Activated T-cell treated with anti-CD3 and anti-CD28 coated beads for 24 hours (primary cell): ENCODE measurements at places on chromosomes 12 and 14.

- DNase-seq, result peak; percentile 76
Measured at GRCh38 chr12:4648501-4649357, at the start of the genes AKAP3 and NDUFA9. AKAP3 (minus strand) TSS chr12:4649051; CDS start chr12:4638196, 10,855 bp downstream. NDUFA9 (plus strand) TSS chr12:4649114; CDS start chr12:4649127, 13 bp downstream.

DNA sequence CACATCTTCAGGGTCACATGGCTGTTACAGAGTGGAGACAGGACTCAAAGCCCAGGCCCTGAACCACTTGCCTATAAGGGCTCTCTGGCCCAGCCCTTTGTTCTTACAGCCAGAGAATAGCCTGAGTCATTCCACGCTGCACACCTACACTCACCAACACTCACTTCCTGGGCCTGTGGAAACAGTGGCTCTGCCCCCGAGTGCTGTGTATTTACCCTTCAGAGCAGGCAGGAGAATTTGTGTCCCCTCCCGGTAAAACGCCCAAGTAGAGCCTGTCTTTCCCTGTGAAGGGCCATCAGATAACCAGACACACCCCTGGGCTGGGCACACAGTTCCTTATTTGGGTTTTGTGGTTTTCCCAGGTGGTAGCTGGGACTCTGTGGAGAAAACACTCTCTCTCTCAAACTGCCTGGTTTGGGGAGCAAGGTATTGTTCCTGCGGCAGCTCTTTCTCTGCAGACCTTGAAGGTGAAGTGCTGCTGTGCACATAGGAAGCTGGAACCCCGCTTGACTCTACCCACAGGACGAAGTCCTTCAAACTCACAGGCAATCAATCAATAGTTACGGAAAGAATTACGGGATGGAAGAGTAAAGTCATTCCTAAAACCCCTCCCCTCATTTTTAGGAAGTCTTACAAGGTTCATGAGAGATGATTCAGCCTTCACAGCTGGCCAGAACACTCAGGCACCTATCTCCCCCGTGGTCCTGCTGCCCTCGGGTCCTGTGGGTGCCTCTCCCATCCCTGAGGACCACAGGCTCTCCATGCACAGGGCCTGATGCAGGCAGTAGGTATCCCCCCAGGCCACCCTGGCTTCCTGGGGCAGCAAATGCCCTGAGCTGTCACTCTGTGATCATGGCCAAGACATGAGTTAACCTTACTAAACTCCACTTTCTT lies 20.3 kb downstream of the FIGNL2 start:
- peak; percentile 53 for DNase-seq

- DNase-seq, result no peak
Measured at GRCh38 chr12:56616244-56616643, 13.9 kb downstream of the BAZ2A start.

DNA sequence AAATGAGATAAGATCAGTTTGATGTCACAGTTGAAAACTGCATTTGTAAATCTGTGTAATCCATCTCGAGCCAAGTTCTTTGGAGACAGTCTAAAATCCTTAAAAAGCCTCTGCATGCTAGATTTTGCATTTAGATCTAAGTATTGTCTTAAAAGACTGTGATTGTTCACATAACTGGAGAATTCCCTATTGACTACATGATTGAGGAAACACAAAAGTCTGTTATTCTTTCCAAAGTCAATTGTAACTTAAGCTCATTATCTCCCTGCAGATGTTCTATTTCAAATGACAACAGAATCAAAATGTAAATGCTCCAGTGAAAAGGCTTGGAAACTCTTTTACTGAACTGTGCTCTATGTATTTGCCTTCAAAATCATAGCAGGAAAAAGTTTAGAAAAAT lies 77.8 kb downstream of the MYF5 start:
- DNase-seq, result no peak

GRCh38 chr12:97758586-97758985 lies 296.0 kb downstream of the RMST start:
- DNase-seq, result no peak

- DNase-seq, result no peak
Measured at GRCh38 chr14:64692189-64692985, 11.8 kb upstream of the PLEKHG3 start.
